ENCODE measurements at places on chromosomes 11 and 22. TPM values are rescaled to one million over a fixed set of nuclear protein-coding genes. Genes with fewer than 3 reads are reported as not detected.

DNA sequence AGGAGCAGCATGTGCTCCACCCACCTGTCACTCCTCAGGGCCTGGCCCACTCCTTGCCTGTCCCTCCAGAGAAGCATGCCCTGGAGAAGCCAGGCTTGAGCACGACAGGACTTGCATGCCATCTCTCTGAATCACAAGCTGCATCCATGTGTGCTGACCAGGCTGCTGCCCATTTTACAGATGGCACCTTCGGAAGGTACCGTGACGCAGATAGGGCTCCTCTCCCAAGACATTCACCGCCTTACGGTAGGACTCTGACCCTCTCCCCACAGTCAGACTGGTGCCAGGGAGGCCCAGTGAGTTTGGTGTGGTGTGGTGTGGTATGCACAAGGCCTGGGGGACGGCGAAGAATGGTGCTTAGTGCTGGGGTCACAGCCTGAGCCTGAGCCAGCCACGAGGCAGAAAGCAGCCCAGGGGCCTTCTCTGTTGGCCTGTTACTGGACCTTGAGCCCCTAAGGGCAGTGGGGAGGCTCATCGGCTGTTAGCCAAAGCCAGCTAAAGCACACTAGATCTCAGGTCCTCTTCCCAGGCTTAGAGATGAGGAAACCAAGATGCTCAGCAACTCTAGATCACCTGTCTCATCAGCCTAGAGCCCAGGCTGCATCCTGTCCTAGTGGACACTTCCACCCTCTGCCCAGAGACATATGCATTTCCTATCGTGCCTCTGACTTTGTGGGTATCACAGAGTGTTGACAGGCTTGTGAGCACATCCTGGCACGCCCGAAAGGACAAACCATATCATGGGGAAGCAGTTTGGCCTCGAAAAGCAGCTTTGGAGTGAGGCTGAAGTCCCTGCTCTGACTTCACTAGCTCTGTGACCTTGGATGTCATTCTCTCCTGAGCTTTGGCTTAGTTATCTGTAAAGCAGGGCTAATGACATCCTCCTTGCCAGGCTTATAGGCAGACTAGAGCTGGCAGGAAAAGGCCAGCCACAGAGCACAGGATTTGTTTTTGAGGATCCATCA is 17.8 kb downstream of the CYB5R2 start:
- DNase-seq = no peak

DNA sequence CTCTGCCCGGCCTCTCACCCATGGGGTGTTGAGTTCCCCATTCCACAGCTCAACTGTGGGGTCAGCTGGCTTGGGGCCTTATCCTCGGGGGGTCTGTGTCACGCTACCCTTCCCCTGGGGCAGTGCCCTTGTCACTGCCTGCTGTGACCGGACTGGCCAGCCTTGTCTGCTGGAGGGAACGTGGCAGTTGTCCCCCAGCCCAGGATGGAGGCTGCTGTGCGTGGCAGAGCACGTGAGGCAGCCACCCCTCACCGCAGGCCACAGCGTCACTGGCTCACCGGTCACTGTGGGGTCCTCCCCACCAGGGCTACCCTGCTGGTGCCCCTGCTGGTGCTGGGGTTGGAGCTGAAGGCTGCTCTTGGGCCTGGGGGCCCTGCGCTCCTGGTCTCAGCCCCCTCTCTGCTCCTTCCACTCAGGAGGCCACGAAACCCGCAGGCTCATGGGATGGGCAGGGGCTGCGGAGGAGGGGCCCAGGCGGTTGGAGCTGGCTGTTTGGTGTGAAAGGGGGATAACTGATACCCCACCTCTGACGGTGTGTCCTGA is 13.4 kb downstream of the BRSK2 start:
- no peak for DNase-seq

DNA sequence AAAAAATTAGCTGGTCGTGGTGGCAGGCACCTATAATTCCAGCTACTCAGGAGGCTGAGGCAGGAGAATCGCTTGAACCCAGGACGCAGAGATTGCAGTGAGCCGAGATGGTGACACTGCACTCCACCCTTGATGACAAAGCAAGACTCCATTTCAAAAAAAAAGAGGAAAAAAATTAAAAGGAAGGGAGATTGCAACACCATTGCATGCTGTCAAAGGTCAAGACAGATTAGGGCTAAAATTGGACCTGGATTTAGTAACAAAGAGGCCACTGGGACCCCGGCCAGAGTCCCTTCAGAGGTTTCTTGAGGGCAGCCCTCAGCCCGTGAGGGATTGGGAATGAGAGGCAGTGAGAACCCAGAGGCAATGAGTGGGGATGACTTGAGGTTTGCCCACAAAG is 8.2 kb upstream of the MAFF start:
- DNase-seq = no peak

DNA sequence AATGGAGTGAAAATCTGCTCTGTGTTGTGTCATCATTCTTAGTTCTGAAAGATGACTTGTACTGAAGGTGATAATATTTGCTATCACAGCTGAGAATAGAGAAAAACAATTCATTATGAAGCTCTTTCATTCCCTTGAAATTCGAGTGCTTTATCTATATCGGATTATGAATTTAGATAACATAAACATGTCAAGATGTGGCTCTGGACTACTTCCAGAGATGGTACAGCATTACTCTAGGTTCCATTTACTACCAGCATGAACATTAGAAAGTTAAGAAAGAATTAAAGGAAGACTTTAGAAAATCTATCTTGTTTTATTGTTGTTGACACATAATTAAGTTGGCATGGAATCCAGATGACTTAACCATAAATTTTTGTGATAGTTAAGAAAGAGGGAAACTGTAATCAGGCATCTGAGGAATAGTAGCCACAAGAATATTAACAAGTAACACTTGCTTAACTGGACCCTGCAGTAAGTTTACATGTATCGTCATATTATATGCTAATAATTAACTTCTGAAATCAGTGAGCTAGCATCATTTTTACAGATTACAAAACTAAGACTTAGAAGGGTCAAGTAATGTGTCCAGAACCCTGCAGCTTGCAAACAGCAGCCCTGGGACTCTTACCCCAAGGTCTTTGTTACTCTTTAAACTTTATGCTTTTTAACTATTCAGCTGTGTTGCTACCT is 182.6 kb downstream of the DDX10 start:
- no peak for DNase-seq

TSPO gene
- 36.4 TPM for total RNA-seq

EFEMP2 gene
- 15.7 TPM for total RNA-seq

ZNF280A gene
- total RNA-seq = not detected

PNPLA5 gene
- total RNA-seq = not detected

All from pancreas (tissue), 10 donors.